ENCODE measurements at places on chromosomes 6 and 20.
A peak's percentile ranks its signal among the peaks of the same experiment; 100 is the strongest.

- no peak for DNase-seq
These were observed 22.2 kb downstream of the ZBP1 start for GRCh38 chr20:57598060-57598459.

GRCh38 chr6:16163066-16163465 lies 34.2 kb downstream of the MYLIP start:
- no peak for DNase-seq

DNA sequence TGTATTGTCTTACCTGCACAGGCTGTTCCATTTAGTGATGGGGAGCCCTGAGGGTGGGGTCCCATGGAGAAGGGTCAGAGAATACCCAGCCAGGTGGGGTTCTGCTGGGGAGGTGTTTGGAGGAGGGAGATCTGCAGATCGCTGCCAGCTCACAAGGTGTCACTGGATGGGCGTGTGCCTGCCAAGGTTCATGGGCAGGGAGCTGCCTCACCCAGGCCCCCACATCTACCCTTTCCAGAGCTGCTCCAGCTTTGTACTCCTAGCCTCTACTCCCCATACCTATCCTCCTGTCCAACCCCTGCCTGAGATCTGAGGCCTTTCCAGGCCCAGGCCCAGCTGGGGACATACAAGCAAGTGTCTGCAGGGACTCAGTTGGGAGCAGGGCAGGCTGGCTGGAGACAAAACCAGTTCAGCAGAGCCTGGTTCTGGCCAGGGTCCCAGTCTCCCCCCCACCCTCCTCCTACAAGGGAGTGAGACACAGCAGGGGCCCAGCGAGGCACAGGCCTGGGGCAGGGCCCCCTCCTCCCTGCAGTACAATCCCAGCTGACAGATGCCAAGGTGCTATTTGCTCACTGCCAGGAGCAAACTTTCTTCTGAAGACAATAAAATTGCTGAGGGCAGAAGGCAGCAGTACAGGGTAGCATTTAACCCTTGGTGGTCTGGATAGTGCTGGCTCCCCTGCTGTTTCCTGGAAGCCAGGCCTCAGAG lies 19.7 kb downstream of the SPDEF start:
- DNase-seq = no peak

- no peak for DNase-seq
These were observed 300.2 kb downstream of the KHDC1L start for GRCh38 chr6:72925136-72925535.

DNA sequence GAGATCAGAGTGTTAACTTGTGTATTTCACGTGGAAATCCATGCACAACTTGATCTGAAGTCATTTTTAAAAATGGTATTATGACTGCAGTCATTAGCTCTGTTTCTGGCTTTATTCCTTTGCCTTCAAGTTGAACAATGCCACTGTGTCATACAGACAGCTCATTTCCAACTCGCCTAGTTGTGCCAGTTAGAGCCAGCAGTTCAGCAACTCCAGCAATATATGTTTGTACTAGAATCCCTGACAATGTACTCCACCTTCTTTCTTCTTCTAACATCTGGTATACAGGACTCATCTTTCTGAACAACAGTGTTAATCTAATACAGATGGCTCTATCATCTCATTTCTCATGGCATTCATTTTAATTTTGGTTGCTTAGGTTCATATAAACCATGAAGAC lies 418.3 kb upstream of the POU3F2 start:
- no peak for DNase-seq

DNA sequence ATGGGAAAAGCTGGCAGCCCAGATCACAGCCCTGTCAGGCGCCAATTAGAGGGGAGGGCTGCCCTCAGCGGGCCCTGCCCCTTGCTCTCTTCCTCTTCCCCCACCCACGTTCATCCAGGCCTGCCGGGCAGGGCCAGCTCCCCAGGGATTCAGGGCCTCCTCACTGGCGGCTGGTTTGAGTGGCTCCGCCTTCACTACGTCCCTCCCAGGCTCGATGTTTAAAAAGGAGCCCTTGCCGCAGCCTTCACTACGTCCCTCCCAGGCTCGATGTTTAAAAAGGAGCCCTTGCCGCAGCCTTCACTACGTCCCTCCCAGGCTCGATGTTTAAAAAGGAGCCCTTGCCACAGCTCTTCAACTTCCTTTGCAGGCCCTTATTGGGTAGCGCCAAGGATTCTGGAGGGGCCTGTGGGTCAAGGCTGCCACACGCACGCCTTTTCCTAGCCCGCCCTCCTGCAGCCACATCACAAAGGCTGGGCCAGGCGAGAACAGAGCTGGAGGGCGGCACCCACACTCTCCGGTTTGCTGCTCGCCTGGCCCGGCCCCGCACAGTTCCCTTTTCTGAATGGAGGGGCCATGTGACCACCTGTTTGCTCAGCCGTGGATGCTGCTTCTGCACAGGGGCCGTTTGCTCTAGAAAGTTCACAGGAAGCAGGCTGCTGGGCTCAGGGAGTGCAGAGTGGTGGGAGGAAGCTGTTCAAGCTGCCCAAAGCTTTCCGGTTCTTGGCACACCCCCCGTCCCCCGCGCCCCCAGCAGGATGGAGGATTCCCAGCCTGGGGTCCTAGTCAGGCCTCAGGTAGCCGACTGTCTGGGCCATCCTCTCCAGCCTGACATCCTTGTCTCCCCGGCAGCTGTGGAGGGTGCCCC lies 1.6 kb downstream of the SLC17A9 start:
- peak; percentile 75 for DNase-seq

DNA sequence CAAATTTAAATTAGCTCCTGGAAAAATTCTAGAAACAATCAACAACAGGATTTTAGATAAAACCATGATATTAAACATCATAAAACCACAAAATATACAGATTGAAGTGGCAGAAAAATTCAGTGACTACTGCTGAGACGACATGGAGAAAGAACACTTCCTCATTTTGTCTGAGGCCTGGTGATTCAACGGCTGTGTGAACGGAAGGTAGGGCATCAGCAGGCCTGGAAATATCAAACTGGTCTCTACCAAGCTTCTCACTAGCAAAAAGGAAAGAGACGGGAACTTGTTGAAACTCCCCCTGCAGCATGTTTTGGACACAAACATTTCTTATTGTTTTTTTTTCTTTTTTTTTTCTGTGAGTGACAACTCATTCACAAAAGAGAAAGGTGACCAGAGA lies 58.0 kb upstream of the AHI1 start:
- no peak for DNase-seq

- DNase-seq = no peak
These were observed 8.1 kb upstream of the ARFGAP1 start for GRCh38 chr20:63264519-63264918.

GRCh38 chr6:18055714-18056382 lies 66.6 kb downstream of the NHLRC1 start:
- no peak for DNase-seq

- no peak for DNase-seq
These were observed 70.7 kb downstream of the MAP3K7 start for GRCh38 chr6:90516074-90516660.

- DNase-seq = no peak
These were observed 21.6 kb downstream of the KIF16B start for GRCh38 chr20:16551607-16552006.

GRCh38 chr6:89148016-89148750 lies 2.3 kb downstream of the PM20D2 start:
- DNase-seq = no peak

DNA sequence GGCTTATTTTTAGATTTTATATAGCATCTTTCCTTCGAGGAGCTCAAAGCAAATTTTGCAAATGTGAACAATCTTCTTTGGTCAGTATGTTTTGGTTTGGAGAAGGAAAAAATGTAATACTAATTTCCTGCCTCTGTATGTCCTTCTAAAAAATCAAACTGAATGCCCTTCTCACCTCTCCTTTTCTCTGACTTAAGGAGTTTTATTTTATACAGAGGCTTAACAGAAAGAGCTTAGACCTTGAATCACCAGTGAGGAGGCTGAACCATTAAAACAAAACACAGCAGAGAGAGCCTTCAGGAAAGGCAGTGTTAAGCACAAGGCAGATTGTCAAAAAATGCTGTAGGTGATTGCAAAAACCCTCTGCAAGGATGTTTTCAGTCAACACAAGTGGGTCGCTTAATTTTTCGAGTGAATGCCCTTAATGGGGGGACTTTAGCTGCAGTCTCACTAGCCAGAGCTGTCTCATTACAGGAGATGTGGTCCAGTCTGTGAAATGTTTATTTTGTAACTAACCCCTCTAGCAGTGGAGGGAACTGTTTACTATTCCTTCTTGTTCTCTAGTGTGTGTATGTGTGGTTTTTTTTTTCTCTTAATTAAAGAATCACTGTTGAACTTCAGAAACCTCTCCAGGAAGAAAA lies 481.3 kb upstream of the CITED2 start:
- DNase-seq = no peak

DNA sequence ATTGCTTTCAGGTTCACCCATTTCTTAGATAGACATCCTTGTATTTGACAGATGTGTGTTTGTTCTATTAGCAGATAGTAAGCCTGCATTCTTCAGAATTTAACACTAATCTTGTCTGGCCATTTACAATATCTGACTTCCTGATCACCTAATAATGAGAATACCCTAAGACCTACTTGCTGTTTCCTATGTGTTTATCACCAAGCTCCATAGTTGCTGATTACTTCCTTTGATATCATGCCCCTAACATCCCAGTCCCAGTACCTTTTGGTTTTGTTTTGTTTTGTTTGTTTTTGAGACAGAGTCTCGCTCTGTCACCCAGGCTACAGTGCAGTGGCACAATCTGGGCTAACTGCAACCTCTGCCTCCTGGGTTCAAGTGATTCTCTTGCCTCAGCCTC lies 143.6 kb upstream of the DST start:
- no peak for DNase-seq
